ENCODE measurements at places on chromosomes 7 and 10.
A peak's percentile ranks its signal among the peaks of the same experiment; 100 is the strongest.

DNA sequence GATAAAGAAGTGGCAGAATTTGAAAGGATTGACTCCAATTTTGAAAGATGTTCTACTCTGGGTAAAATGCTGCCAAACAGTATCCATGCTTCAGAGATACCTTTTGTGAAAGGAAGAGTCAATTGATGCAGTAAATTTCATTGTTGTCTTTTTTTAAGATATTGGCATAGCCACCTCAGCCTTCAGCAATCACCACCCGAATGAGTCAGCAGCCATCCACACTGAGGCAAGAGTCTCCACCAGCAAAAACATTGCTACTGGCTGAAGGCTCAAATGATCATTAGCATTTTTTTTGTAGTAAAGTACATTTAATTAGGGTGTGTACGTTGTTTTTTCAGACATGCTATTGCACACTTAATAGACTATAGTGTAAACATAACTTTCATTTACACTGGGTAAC, 31.7 kb upstream of the CYP26C1 start:
- DNase-seq: peak; percentile 35

- DNase-seq: peak; percentile 95
These were observed 686 bp upstream of the MIOS start for GRCh38 chr7:7565746-7566650.

- DNase-seq: no peak
These were observed 19.1 kb upstream of the SVOPL start for GRCh38 chr7:138720286-138720685.

DNA sequence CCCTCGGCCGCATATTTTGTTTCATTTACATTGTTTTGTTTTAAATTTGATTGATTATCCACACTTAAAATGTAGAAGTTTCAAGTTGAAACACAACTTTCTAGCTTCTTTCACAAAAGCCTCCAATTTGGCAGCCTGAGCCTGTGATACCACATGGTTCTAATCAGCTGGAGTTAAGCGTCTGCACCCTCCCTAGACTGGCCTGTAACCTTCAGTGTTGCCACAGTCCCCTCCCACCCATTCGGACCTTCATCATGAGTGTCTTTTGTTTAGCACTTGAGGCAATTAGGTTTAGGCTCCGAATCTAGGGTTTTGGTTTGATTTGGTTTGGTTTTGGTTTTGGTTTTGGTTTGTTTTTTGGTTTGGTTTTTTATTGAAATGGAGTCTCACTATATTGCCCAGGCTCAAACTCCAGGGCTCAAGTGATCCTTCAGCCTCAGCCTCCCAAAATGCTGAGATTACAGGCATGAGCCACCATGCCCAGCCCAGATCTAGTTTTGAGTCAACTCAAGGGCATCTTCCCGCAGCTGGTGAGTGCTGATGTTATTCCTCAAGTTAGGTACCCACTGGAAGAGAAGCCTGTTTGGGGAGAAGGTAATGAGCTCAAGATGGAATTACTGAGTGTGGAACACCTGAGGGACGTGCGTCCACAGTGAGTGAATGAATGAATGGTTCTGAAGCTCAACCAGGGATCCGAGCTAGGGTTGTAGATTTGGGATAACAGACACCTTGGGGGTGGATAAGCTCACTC, 201.4 kb downstream of the HECW1 start:
- no peak for DNase-seq

- DNase-seq: peak; percentile 40
These were observed 71.4 kb downstream of the FGFR2 start for GRCh38 chr10:121526801-121527221.

GRCh38 chr7:43572516-43573049, 10.3 kb upstream of the STK17A start:
- DNase-seq: peak; percentile 97

GRCh38 chr7:142602756-142603155, 146.5 kb upstream of the PRSS1 start:
- no peak for DNase-seq

DNA sequence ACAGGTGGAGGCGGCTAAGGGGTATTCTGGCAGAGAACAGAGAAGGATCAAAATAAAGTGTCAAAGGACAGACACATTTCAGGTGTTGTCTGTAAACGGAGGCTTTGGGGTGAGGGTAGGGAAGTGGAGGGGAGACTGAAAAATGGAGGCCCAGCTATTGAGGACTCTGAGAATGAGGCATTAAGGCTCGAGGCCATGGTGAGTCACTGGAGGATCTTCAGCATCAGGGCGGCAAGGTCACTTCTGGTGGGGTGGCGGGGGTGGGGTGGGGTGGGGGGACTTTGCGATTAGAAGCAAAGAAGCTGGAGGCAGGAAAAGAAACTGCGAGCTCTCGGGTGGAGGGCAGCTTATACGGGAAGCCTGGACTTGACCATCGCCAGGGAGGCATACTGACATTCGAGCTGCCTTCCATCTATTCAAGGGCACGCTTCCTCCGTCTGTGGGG, 58.4 kb upstream of the PCGF5 start:
- DNase-seq: no peak

DNA sequence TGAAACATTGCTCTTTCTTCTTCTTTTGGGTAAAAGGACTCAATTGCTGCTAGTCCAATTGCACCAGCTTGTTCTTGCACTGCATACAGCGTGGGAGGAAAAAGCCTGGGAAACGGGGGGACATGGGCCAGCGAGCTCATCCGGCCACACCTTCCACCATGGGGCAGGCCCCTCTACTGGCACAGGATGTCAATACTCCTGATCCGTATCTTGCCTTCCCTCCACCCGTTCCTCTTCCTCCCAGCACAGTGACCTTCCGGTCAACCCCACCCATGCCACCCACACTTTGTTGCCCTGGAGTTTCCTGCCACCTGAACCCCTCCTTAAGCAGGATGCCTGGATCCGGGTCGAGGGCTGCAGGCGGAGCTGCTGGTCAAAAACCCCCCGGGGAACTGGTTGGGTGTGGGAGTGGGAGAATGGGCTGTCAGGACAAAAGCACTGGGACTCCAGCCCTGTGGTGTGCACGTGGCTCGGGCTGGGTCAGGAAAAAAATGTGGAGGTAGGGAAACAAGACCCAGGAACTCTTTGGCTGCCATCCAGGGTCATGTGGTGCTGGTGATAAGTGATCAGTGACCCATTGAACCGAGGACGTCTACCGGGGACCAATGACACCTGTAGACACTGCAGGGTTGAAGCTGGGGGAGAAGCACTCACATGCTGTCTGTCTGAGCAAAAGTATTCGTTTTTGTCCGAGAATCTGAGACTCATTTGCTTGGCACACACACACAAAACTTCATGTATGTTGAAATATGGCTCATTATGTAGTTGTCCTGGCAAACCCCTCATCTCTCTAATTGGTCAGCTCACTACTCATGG, 8.1 kb downstream of the IL2RA start:
- peak; percentile 43 for DNase-seq

DNA sequence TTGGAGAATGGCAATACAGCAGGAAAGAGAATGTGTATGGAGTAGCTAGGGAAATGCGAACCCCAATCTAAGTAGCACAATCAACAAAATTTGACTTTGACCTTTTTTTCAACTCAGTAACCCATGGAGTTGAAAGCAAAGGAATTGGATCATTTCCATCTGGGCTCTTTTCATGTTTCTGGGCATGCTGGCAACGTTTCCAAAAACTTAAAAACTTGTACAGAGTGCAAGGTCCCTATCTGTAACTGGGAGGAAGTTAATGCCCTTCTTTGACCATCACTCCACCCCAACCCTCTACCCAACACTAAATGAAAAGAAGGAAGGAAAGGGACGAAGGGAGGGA, 1.3 kb upstream of the HIBADH start:
- DNase-seq: no peak

DNA sequence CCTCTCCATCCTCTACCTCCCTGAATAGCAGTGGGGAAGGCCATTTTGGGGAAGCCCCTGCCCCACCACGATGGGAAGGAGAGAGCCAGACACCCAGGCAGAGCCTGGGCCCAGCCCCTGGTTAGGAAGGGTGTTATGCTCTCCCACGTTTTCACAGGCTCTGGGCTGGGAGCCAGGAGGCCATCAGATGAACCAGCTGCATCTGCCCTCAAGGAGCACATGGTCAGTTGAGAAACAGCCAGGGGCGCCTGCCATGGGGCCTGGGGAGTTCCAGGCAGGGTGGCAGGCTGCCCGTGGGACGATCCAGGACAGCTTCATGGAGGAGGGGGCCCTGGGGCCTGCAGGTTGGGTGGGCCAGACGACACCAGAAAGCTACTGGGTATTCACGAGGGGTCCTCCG, 47.5 kb downstream of the CAMK2B start:
- no peak for DNase-seq

DNA sequence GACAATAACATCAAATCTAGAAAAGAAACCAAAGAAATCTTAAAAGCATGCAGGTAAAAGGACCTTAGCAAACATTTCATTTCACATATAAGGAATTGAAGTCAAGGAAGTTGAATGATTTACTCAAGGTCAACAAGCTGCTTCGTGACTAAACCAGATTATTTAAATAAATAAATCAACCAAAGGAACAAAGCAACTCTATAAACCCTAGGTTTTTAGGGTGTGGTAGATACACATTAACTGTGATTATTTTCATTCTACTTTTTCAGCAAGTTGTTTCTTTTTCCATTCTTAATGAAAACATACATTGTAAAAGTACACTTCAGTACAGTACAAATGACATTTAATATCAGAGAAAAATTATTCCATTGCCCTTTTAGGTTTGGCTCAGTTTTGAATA, 382.0 kb upstream of the STEAP1 start:
- DNase-seq: peak; percentile 43

GRCh38 chr10:101453318-101453717, 99.4 kb downstream of the BTRC start:
- no peak for DNase-seq

DNA sequence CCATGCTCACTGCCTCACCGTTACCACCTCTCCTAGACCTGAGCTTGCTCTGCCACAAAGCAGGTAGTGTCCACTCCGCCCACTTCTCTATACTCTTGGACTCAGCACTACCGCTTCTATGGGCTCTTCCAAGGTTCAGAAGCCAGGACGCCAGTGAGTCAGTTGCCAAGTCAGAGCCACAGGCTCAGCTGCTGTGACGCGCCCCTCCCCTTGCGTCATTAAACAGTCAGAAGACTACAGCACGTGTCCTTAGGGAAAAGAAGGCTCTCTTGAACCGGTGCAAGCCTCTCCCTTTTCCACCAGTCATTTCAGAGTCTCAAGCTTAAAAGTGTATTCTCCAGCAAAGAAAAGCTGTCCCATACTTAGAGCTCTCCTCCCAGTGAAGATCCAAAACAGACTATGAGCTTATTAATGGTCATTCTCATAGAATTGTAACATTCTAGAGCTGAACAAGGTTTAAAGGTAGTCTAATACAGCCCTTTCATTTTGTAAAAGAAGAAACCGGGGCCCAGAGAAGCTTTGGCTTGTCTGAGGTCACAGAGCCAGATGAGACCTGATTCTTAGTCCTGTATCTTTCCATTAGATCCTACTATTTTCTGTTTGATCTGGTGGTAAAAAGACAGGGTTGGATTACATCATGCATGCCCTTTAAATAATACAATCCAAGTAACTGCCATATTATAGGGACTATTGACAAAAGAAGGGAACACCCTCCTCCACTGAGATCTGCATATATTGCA, 40.9 kb upstream of the MET start:
- peak; percentile 98 for DNase-seq

- no peak for DNase-seq
These were observed 199.7 kb upstream of the LRRN3 start for GRCh38 chr7:110891197-110891596.
